Activated CD4-positive, alpha-beta T cell treated with anti-CD3 and anti-CD28 coated beads, Interleukin-2, amount 10 ng/mL, durations not matched to agents 24 days and 14 days (primary cell): ENCODE measurements at places on chromosomes 11 and 22. TPM values are rescaled to one million over a fixed set of nuclear protein-coding genes. Genes with fewer than 3 reads are reported as not detected.
A peak's percentile ranks its signal among the peaks of the same experiment; 100 is the strongest.

DNA sequence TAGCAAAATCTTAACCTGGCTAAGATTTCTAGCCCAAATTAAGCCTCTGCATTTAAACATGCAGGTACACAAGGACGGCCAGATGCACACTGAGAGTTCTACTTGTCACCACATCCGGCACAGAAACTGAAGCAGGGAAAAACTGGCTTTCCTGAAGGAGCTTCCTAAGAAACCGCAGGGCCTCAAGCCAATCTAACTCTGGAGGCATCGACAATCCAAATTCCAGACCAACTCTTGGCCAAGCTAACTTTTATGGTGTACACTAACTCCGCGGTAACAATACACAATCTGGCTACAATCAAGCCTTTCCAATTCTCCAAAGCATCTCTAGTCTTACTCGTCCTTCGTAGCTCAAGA is 1.2 kb downstream of the MSANTD2 start:
- peak overlapping the region; percentile 95 for H3K4me3 ChIP-seq
- H3K27ac ChIP-seq = peak overlapping the region; percentile 90
- peak; percentile 65 for DNase-seq
- peaks cover 21% of the 10 kb centered on the region for H3K4me1 ChIP-seq
- peaks cover 12% of the 10 kb centered on the region for H3K27me3 ChIP-seq

DNA sequence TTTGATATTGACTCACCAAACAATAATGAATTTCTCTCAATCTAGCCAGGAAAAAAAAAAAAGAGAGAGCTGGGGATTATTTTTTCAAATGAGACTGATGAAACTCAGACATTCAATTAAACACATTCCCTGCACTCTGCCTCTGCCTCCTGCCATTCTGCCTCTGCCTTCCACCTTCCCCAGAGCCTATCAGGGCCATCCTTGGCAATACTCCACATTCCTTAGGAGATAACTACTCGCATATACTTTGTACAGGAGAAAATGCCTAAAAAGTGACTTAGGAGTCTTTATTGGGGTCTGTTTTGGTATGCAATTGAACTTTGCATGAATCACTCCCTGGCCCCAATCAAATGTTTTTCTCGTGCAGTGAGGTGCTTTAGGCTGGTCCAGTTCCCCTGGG is 246.6 kb upstream of the PLET1 start:
- H3K36me3 ChIP-seq = no peaks in the 10 kb centered on the region
- H3K4me1 ChIP-seq = no peaks in the 10 kb centered on the region
- H3K4me3 ChIP-seq = no peak overlapping the region
- DNase-seq = no peak
- peaks cover 7% of the 10 kb centered on the region for H3K27me3 ChIP-seq

DNA sequence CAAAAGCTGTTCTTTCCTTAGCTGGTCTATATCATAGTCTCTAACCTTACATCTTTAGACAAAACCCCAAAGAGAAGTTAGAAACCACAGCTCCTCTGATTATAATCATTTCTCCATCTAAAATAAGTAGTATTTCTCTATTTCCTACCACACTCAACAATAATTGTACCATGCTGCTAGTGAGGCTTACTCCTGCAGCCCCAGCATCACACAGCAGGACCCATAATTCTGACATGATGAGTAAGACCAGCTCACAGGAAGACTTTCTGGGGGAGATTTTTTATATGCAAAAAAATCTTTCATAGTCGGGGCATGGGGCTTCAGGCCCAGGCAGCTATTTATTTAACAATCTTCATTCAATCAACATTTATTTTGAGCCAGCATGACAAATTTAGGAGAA is 441.6 kb downstream of the DYNC2H1 start:
- DNase-seq = no peak
- no peaks in the 10 kb centered on the region for H3K27me3 ChIP-seq
- H3K36me3 ChIP-seq = no peaks in the 10 kb centered on the region
- H3K4me1 ChIP-seq = no peaks in the 10 kb centered on the region

GRCh38 chr11:67490727-67491065 is 7.9 kb downstream of the AIP start:
- H3K4me3 ChIP-seq = no peak overlapping the region
- DNase-seq = no peak
- H3K27ac ChIP-seq = peak overlapping the region; percentile 73
- no peaks in the 10 kb centered on the region for H3K27me3 ChIP-seq
- H3K36me3 ChIP-seq = peaks cover 59% of the 10 kb centered on the region

GRCh38 chr11:30254307-30255298 is 23.8 kb downstream of the FSHB start:
- H3K36me3 ChIP-seq = no peaks in the 10 kb centered on the region
- peaks cover 3% of the 10 kb centered on the region for H3K27me3 ChIP-seq
- DNase-seq = no peak
- no peaks in the 10 kb centered on the region for H3K4me1 ChIP-seq
- no peak overlapping the region for H3K27ac ChIP-seq

GRCh38 chr11:21552911-21553310 is 640.0 kb upstream of the ANO5 start:
- H3K36me3 ChIP-seq = no peaks in the 10 kb centered on the region
- no peaks in the 10 kb centered on the region for H3K4me1 ChIP-seq
- no peak overlapping the region for H3K27ac ChIP-seq
- H3K4me3 ChIP-seq = no peak overlapping the region

- H3K36me3 ChIP-seq = peaks cover 21% of the 10 kb centered on the region
- H3K27ac ChIP-seq = no peak overlapping the region
- H3K4me3 ChIP-seq = no peak overlapping the region
- DNase-seq = no peak
Observed at GRCh38 chr11:128814856-128815705, 52.0 kb downstream of the KCNJ1 start.

GRCh38 chr11:109680127-109680526 is 258.1 kb downstream of the C11orf87 start:
- no peak overlapping the region for H3K27ac ChIP-seq
- no peaks in the 10 kb centered on the region for H3K36me3 ChIP-seq
- no peak overlapping the region for H3K4me3 ChIP-seq

- no peak overlapping the region for H3K27ac ChIP-seq
- H3K27me3 ChIP-seq = no peaks in the 10 kb centered on the region
- H3K4me1 ChIP-seq = peaks cover 3% of the 10 kb centered on the region
- H3K36me3 ChIP-seq = no peaks in the 10 kb centered on the region
- no peak for DNase-seq
- no peak overlapping the region for H3K4me3 ChIP-seq
Observed at GRCh38 chr11:68946416-68947090, 34.2 kb downstream of the MRGPRD start.

DNA sequence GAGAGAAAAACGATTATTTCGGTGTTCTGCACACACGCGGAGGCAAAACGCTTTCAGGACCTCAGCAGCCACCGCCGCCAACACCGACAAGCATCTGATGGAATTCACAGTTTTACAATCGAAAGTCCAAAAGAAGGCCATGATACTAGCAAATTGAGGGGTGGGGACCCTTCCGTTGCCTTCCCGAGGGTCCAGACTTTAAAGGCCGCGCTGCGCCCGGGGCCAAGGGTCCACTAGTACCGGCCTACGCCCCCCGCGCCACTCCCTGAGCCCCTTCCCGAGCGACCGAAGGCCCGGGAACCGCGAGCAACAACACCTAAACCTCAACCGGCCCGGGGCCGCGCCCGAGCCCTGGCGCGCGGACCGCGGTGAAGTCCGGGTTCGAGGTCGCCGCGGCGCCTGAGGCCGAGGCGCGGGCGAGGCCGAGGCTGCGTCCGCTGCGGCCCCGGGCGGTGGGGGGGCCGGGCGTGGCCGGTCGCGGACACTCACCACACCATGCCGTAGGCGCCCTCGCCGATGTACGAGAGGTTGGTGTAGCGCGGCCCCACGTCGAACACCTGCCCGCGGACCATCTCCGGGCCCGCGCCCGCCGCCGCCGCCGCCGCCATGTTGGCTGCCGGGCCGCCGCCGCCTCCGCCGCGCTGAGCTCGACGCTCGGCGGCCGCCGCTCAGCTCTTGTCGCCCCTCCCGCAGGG is 465 bp downstream of the MAPK1 start:
- peaks cover 36% of the 10 kb centered on the region for H3K4me1 ChIP-seq
- DNase-seq = peak; percentile 79
- H3K36me3 ChIP-seq = peaks cover 21% of the 10 kb centered on the region
- H3K4me3 ChIP-seq = peak overlapping the region; percentile 92
- peaks cover 14% of the 10 kb centered on the region for H3K27me3 ChIP-seq

GRCh38 chr11:125262194-125262829 is 97.8 kb downstream of the PKNOX2 start:
- H3K27me3 ChIP-seq = peaks cover 29% of the 10 kb centered on the region
- H3K27ac ChIP-seq = no peak overlapping the region
- H3K36me3 ChIP-seq = no peaks in the 10 kb centered on the region
- no peaks in the 10 kb centered on the region for H3K4me1 ChIP-seq
- H3K4me3 ChIP-seq = no peak overlapping the region

DNA sequence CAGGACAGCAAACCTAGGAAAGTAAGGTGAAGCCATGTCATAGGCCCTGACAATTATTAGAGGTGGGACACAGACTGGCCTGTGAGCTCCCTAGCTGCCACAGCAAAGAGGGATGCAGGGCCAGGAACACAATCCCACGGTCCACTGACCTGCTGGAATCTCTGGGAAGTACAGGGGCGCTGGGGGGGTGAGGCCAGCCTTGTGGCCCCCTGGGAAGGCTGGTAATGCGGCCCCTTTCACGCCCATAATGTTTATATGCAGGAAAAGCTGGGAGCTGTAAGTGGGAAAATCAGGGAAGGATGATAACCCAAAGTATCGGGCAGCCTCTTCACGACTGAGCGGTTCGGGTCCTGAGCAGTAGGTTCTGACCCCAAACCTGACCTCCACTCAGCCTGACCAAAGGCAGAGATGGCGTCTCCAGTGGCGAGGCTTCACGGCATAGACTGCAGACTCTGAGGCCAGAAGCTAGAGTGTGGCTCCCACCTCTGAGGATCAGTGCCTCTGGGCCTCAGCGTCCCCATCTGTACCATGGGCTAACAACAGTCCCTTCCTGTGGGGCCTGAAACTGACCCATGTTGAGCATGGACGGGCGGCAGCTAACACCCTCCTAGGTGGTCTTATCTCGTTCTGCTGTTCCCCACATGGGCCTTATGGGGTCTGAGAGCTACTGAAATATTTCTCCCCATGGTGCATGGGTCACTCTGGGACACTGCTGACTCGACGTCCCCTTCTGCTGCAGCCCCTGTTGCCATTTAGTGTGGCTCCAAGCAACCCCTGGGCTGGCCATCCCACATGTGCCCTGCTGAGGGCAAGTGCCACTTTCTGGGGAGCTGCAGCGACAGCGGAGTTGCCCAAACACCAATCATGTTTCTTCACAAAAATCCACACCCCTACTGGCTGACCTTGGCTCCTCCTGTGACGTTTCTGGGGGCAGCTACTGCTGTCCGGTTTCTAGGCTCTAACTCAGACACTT is 101.8 kb downstream of the PHF21B start:
- H3K4me1 ChIP-seq = no peaks in the 10 kb centered on the region
- no peak overlapping the region for H3K4me3 ChIP-seq
- no peaks in the 10 kb centered on the region for H3K27me3 ChIP-seq
- H3K36me3 ChIP-seq = no peaks in the 10 kb centered on the region
- no peak overlapping the region for H3K27ac ChIP-seq
- DNase-seq = no peak

- no peak overlapping the region for H3K4me3 ChIP-seq
- no peaks in the 10 kb centered on the region for H3K36me3 ChIP-seq
- H3K27ac ChIP-seq = no peak overlapping the region
- no peak for DNase-seq
- no peaks in the 10 kb centered on the region for H3K4me1 ChIP-seq
Observed at GRCh38 chr11:59463190-59463641, 6.5 kb downstream of the OR4D6 start.

GRCh38 chr22:48629631-48630432 is 1197.8 kb downstream of the BRD1 start:
- H3K27ac ChIP-seq = no peak overlapping the region
- H3K36me3 ChIP-seq = no peaks in the 10 kb centered on the region
- peaks cover 14% of the 10 kb centered on the region for H3K27me3 ChIP-seq
- no peak overlapping the region for H3K4me3 ChIP-seq

GRCh38 chr22:38239101-38239761 is 33.6 kb downstream of the TMEM184B start:
- H3K36me3 ChIP-seq = peaks cover 21% of the 10 kb centered on the region
- DNase-seq = no peak
- no peaks in the 10 kb centered on the region for H3K27me3 ChIP-seq
- H3K4me3 ChIP-seq = no peak overlapping the region
- H3K4me1 ChIP-seq = peaks cover 3% of the 10 kb centered on the region
- H3K27ac ChIP-seq = no peak overlapping the region

GRCh38 chr11:33819278-33820035 is 45.1 kb upstream of the FBXO3 start:
- H3K36me3 ChIP-seq = no peaks in the 10 kb centered on the region
- DNase-seq = peak; percentile 19
- H3K4me3 ChIP-seq = no peak overlapping the region
- H3K27me3 ChIP-seq = peaks cover 27% of the 10 kb centered on the region
- H3K27ac ChIP-seq = no peak overlapping the region
- no peaks in the 10 kb centered on the region for H3K4me1 ChIP-seq

DNA sequence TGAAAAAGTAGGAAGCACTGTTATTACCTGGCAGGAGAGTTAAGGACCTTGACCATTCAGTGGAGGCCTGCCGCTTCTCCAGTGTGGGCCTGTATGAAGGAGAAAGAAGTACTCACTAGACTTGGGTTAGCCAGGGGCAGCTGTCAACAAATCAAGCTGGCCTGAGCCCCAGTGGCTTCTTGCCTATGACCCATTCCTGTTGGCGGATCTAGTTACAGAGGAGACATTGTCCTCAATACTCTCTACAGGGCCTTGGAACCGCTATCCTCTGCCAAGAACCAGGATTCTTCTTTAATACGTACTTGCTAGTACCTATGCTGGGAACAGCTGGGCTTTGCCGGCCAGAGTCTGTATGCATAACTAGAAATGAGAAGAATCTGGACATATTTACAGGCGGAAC is 68.1 kb downstream of the ALX4 start:
- no peak for DNase-seq
- H3K4me3 ChIP-seq = no peak overlapping the region
- H3K27ac ChIP-seq = no peak overlapping the region
- no peaks in the 10 kb centered on the region for H3K4me1 ChIP-seq
- H3K27me3 ChIP-seq = no peaks in the 10 kb centered on the region

DNA sequence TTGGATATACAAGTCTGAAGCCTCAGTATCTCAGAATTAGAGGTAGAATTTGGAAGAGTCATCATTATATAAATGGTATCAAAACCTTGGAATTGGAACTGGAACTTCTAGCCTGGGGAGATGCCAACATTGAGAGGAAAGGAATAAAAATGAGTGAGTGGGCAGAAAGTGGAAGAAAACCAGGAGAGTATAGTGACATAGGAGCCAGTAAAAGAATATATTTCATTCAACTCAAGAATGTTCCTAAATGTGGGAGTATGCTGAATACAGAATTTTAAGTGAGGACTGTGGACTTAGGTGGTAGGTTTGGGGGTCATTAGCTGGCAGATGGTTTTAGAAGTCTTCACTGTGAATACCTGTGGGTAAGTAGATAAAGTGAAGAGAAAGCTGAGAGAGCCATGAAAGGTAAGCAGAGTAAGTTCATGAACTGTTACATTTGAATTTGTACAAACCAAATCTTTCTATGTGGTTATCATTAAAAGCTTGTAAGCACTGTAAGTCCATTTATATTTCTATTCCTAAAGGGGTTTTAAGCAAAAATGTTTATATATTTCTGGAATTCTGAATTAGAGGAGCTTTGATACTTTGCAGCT is 60.2 kb downstream of the PDHX start:
- no peak overlapping the region for H3K4me3 ChIP-seq
- peaks cover 48% of the 10 kb centered on the region for H3K36me3 ChIP-seq
- H3K4me1 ChIP-seq = peaks cover 11% of the 10 kb centered on the region
- H3K27me3 ChIP-seq = no peaks in the 10 kb centered on the region
- no peak overlapping the region for H3K27ac ChIP-seq
- DNase-seq = no peak

Gene SAA2
- not detected in 2 replicates for total RNA-seq

Gene USH1C
- not detected in 2 replicates for total RNA-seq

Gene NFAM1
- 0.05 and 0.07 TPM in 2 replicates for total RNA-seq

Gene KREMEN1
- total RNA-seq = not detected in 2 replicates

Gene PDE3B
- total RNA-seq = 49.3 and 52.8 TPM in 2 replicates

Gene MIAT
- 38.4 and 42.3 TPM in 2 replicates for total RNA-seq

Gene SLC5A4
- not detected in 2 replicates for total RNA-seq

Gene ACCS
- 19.7 and 21.7 TPM in 2 replicates for total RNA-seq

Gene MUC6
- not detected in 2 replicates for total RNA-seq

Gene CDKN1C
- 1.8 and 2.0 TPM in 2 replicates for total RNA-seq
